ENCODE measurements at places on chromosomes 3 and 15.

GRCh38 chr3:143190101-143190500 lies 70.5 kb downstream of the CHST2 start:
- DNase-seq = no peak

DNA sequence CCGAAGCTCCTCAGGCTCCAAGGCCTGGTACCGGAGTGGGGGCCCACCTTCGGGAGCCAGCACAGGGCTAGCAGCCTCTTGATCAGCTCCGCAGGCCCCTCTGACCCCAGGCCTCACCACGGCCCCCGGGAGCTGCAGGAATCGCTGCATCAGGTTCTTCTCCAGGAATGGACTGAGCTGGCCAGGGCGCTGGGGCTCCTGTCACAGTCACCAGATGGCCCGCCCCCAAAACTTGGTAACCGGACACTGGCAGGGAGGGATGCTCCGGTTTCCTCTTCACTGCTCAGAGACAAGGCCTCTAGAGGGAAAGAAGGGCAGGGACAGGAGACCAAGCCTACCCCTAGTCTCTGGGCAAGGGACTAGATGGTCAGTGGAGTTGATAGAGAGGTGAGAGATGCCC lies 9.9 kb downstream of the AP3B2 start:
- DNase-seq = no peak

- DNase-seq = peak; percentile 53
Measured at GRCh38 chr15:64635499-64636495, 139.6 kb downstream of the RBPMS2 start.

GRCh38 chr3:140822401-140823047 lies 119.1 kb upstream of the SLC25A36 start:
- DNase-seq = no peak

- no peak for DNase-seq
Measured at GRCh38 chr3:177473184-177473583, 275.9 kb upstream of the TBL1XR1 start.

GRCh38 chr15:76056931-76057330 lies 2.9 kb upstream of the TMEM266 start:
- no peak for DNase-seq

DNA sequence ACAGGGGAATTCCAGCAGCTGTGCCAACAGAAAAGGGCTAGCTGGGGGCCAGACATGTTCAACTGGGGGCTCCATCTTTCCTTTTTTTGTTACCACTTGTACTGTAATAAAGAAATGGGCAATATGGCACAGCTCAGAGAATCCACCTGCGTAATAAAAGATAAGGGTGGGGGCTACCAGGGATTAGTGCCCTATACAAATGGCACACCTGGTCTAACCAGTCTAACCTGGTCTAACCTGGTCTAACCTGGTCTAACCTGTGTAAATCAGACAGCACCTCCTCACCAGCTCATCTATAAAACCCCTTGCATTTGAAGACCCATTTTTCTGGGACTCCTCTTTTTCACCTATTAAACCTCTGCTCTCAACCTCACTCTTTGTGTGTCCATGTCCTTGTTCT lies 26.2 kb upstream of the CLDN16 start:
- no peak for DNase-seq

DNA sequence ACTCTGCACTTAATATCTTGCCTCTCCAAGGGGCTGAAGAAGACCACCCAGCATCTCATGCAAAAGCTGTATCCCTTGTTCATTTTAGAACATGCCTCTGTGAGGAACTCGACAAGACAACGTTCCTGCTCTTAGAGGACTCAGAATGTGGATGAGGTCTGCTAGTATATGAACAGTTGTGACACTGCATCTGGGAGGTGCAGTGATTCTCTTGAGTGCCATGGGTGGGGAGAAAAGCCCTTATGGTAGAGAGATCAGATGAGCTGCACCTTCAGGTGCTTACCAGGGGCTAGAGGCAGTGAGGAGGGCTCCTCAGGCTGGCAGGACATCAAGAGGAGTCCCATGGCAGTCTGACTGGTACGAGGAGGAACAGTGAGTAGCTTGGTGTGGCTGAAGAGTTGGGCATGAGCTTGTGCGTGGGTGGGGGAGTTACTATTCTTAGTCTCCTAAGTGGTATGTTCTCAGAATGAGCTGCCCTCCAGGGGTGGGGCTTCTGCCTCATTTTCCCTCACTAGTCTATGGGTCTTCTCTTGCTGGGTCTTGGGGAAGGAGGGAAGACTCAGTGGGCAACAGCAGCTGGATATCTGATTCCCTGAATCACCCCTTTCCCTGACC lies 56.7 kb upstream of the ATP2B2 start:
- DNase-seq = no peak

DNA sequence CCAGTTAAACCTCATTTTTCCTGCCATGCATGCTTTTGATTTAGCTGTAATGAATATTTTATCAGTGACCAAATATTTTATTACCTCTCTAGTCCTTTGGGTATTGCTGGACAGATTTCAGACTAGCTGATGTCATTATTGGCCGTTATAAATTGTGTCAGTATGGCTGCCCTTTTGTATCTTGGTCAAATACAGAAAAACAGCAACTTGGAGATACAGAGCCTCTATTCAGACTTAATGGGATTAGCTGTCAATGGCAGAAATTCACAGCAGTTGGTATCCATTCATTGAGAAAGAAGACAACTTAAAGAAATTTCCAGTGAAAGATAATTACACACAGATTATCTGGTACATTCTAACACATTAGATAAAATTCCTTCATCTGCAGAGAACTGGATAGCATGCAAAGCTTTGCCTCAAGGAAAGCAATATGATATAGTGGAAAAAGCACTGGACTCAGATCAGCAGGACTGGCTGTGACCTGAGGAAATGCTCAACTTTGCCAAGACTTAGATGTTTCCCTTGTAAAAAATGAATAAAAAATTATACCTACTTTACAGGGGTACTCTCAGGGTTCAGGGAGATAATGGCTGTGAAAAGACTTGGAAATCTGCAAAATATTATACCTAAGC lies 20.8 kb downstream of the COL6A6 start:
- DNase-seq = no peak

- DNase-seq = peak; percentile 14
Measured at GRCh38 chr3:70771426-70772147, 459.1 kb upstream of the MDFIC2 start.

DNA sequence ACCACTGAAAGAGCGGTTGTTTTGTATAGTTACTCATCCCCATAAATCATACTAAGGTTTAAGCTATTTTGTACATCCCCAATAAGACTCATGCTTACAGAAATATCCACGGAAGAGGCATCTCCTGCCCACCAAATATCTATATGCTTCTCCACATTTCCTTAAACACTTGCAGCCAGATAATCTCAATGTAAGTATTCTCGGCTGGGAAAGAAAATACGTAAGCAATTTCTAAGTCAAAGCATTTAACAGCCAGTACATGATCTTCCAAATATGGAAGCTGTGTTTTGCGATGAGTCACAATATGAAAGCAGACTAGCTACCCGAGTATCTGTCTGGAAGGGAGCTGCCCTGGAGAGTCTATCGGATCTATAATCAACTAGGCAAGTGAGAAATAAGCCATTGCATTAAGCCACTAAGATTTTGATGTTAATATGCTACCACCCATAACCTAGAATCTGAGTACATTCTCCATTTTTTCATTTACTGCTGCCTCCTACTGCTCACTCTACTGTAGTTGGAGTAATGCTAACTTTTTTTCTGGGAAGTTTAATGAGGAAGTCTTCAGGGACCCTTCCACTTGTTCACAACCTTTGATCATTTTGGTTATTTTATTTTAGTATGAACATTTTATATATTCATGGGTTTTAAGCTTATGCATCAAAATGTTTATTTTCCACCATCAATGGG lies 26.9 kb upstream of the ZMAT3 start:
- DNase-seq = peak; percentile 78

DNA sequence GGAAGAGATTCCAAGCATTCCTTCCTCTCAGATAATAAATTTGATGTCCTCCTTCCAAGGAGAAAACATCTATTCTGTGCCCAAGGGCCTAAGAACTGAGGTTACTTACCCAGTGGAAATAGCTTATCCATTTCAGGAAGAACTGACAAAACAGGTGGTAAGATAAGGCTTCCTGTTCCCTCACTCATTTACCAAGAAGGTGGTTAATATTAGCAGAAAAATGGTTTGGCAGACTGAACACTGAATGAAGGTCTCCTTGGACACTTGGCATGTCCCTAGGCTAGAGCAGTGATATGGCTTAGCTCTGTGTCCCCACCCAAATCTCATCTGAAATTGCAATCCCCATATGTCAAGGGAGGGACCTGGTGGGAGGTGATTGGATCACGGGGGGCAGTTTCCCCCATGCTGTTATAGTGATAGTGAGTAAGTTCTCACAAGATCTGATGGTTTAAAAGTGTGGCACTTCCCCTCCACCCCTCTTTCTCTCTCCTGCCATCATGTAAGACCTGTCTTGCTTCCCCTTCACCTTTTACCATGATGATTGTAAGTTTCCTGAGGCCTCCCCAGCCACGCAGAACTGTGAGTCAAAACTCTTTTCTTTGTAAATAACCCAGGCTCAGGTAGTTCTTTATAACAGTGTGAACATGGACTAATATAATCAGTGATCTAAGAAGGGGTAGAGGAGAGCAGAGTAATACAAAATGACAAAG lies 127.4 kb downstream of the ST8SIA2 start:
- DNase-seq = no peak

- DNase-seq = no peak
Measured at GRCh38 chr3:114221165-114221880, 16.1 kb downstream of the ZNF80 start.

GRCh38 chr3:66139415-66139814 lies 81.4 kb upstream of the SLC25A26 start:
- DNase-seq = no peak

- no peak for DNase-seq
Measured at GRCh38 chr3:39978308-39978707, 168.9 kb downstream of the MYRIP start.

- peak; percentile 25 for DNase-seq
Measured at GRCh38 chr3:46895204-46895660, 17.7 kb downstream of the PTH1R start.
